ENCODE measurements at places on chromosomes 3 and 15.

DNA sequence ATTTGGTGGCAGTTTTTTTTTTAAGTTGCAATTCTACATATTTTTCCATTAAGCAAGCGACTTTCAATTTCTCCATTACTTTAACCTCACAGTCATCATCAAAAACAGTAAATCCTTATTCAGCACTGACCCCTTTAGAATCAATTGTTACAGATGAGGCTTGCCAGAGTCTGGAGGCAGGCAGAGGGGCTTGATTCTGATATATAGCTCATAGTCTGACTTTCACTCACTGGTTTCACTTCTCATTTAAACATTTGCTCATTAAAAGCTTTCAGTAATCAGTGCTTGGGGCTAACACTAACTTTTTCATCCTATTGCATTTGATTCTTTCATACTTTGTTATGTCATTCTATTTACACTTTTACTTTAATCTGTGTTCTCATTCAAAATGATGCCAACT, 88.4 kb downstream of the PYDC2 start:
- no peak for DNase-seq

GRCh38 chr3:186359078-186359477, 3.0 kb downstream of the DGKG start:
- no peak for DNase-seq

- DNase-seq = no peak
Observed at GRCh38 chr15:34984889-34985630, 3.0 kb downstream of the ZNF770 start.

DNA sequence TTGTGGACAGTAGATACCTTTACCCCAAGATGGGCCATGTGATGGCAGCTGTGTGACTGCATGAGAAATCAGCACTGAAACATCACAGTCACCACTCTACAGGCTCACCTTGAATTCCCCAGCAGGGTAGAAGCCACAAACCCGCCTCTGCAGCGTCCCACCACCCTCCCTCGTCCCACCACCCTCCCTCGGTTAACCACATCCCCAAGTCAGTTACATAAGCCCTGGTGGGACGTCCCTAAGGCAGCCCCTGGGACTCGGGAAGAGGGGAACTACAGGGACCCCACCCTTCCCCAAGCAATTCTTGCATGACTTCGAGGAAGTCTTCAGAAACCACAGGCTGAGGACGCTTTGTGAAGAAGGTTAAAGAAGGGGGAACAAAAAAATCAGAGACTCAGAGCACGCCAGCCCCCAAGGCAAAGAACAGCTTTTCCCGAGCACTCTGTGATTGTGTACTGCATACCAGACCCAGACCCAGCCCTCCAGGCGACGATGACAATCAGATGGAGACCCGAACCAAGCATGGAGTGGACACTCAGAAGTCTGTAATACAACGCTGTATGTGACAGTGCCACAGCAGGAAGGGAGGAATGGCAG, 60.5 kb downstream of the SH3BP5 start:
- no peak for DNase-seq

GRCh38 chr3:23589602-23590001, 216.2 kb upstream of the UBE2E1 start:
- no peak for DNase-seq

DNA sequence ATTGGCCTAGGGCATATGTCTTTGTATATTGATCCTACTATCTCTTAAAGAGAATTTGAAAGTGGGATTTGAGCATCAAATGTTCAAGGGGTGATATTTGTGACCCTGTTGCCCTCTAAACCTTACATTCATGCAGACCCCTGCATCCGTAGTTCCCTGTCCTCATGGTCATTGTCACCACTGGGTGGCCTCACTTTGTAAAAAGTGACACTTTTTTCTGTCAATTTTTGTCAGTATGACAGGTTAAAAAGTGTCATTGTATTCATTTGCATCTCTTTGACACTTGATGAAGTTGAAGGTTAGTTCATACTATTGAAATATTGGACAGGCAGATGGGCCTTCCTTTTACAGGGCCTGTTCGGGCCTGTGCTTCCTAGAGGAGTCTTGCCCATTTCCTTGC, 12.3 kb upstream of the KLF15 start:
- DNase-seq = no peak

- DNase-seq = no peak
Observed at GRCh38 chr3:193959861-193960260, 176.1 kb upstream of the HES1 start.

- DNase-seq = peak; percentile 86
Observed at GRCh38 chr15:70504299-70504951, 258.9 kb downstream of the UACA start.

GRCh38 chr15:68609629-68610028, 30.8 kb downstream of the CORO2B start:
- peak; percentile 49 for DNase-seq

- DNase-seq = no peak
Observed at GRCh38 chr3:107516475-107516874, 6.3 kb upstream of the BBX start.

GRCh38 chr3:112539825-112540650, 21.7 kb downstream of the ATG3 start:
- no peak for DNase-seq

GRCh38 chr3:153291059-153291685, 129.1 kb downstream of the RAP2B start:
- no peak for DNase-seq

DNA sequence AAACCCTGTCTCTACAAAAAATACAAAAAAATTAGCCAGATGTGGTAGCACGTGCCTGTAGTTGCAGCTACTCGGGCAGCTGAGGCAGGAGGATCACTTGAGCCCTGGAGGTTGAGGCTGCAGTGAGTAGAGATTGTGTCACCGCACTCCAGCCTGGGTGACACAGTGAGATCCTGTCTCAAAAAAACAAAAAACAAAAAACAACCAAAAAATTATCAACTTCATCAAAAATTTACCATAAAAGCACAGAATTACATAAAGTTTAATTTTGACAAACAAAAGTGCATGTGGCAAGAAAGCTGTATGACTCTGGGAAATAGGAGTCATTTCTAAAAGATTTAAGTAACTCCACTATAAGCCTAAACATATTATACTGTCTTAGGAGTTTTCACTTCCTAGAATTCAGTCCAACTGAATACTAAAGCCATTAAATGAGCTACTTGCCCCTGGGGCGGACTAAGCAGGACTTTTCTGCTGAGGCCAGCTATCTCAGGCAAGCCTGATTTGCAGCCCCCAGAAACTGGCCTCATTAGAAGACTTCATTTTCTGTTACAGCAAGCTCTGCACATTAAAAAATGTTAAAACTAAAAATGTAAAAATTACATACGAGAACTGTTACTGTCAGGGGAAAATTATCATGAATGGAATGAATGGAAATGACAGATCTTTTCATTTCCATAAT, 23.0 kb downstream of the HSPBAP1 start:
- no peak for DNase-seq

DNA sequence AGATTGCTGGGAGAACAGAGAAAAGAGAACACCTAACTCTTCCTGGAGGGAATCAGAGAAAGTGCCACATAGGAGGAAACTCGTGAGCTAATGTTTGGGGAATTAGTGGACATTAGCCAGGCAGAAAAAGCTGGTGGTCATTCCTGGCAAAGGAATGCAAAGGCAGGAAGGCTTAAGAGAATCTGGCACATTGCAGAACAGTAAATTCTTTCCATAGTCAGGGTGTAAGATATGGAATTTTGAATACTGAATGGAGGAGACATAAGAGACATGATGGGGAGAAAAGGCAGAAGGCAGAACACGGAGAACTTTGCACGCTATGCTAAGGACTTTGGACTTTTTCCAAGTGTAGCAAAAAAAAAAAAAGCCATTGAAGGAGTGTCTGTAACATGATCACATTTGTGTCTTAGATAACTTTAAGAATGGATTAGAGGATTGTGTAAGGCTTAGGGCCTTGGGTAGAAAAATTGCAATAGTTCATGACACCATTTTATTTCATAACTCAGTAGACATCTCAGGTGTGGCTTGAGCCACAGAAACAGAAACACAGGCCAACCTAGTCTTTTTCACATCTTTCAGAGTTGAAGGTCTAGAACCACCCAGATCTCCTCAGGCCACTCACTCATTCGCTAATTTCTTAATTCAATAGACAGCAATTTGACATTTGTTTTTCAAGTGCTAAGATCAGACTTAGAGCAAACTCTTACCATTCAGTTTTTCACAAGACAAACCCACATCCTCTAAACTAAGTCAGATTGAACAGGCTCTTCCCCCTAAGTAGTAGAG, 31.2 kb upstream of the CCDC80 start:
- peak; percentile 99 for DNase-seq

DNA sequence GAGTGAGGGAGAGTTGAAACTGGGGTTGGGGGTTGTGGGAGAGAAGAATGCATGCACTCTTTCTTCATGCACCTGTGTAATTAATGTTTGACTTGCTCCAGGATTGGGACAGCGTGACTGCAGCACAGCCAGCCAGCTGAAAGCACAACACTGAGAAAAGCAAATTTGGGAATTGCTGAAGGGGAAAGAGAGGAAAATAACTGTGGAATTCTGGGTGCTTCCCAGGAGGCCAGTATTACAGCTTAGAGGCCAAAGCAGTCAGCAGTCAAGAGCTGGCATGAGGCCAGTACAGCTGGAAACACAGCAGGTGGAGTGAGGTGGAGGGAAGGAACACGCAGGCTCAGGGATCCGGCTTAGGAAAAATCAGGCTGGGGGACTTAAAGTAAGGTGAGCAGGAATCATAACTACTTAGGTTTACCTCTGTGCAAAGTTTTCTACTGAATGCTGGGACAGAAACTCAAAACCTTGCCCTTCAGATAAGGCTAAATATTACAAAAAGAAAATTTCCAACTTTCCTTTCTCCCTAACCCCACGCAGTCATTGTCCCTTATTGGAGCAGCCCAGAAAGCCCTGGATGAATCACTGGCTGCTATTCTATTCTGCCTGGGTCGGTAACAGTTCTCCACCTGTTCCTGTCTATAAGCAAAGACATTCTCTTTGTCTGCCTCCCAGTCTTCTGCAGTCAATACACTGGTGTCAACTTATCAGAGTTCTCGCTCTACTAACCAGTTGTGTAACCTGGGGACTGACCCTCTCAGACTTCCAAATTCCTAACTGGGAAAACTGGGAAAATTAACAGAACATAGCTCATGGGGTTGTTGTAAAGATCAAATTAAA, 167.2 kb downstream of the MAGI1 start:
- no peak for DNase-seq

GRCh38 chr3:71039332-71039731, 544.2 kb downstream of the FOXP1 start:
- DNase-seq = no peak

DNA sequence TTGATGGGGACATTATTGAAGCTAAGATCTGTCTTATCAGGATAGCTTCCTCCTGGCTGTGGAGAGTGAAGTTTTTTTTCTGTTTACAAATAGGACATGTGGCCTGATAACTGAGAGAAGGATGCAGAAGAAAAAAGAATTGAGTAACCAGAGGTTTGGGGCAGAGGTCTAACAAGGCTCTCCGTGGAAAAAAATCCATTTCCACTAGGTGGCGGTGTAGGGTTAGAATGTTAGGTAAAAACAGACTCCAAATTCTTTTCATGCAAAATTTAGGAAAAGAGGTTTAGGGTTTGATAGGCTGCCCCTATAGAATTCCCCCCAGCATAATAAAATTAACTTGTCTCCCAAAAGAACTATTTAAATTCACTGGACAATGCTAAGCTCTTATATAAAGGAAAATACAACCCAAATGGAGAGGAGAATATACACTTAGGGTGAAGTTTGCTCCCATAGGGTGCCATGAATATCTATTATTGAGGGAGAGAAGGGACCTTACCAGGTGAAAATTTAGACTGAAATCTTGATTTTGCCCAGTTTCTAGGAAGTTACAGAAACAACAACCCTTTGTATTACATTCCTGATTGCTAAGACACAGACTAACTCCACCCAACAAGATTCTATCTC, 1560.4 kb downstream of the OTOL1 start:
- peak; percentile 38 for DNase-seq

DNA sequence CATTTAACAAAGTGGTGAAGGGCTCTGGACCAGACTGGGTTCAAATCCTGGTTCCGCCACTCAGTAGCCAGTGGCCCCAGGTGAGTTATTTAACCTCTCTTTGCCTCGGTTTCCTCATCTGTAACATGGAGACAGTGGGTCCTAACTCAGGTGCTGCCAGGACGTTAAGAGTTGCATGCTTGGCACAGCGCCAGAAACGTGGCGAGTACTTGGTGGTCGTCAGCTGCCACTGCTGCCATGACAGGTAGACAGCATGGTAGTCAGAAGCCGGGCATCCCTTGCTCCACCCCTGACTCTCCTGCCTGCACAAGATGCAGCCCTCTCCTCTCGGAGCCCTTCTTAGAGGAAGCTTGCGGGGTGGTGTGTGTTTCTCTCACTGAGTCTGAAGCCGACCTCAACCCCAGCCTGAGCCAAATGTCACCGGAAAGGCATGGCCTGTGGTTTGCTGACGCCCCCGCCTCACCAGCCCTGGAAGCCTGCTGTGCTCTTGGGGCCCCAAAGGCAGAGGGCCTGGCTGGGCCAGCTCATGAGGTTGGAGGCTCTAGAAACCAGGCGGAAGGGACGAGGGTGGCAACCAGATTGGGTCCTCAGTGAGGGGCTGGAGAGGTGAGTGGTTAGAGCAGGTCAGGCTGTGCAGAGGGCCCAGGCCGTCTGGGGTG, 160.8 kb upstream of the TLE3 start:
- DNase-seq = peak; percentile 19

GRCh38 chr3:89697321-89697916, 590.0 kb downstream of the EPHA3 start:
- no peak for DNase-seq

DNA sequence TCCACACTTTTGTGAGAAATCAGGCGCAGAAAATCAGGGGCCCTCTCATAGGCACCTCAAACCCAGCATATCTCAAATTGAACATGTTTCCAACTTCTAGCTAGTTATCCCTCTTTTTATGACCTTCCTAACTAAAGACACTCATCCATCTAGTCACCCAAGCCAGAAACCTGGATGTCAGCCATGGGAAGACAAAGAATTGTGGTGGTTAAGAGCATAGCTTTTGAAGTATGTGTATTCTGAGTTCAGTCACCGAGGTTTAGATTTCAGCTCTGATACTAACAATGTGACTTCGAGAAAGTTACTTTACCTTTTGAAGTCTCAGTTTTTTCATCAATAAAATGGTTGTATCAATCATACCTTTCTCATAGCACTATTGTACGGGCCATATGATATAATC, 495.5 kb downstream of the NLGN1 start:
- peak; percentile 89 for DNase-seq

DNA sequence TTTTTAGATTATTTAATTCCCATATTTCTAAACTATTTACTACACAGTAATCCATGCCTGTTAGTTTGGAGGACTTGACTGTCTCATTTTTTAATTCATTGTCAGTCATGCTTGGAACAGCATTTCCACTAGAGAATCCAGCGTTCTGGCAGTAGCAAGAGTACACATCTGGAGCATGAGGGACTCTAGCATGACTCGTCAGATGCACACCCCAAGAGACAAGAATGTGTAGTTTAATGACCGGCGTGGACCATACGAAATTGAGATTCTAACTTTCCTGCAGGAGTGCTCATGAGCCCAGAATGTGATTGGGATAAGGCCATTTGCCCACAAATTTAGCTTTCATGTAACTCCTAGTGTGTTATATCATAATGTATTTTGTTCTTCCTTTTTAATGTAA, 48.9 kb downstream of the ASB7 start:
- peak; percentile 40 for DNase-seq

GRCh38 chr3:195384952-195385351, 57.9 kb downstream of the ACAP2 start:
- DNase-seq = no peak

- DNase-seq = peak; percentile 68
Observed at GRCh38 chr3:24222165-24222805, 272.4 kb downstream of the THRB start.

GRCh38 chr15:31382713-31383045, 56.0 kb downstream of the KLF13 start:
- DNase-seq = no peak
